ENCODE measurements at places on chromosomes 11 and 22. TPM values are rescaled to one million over a fixed set of nuclear protein-coding genes. Genes with fewer than 3 reads are reported as not detected.
A peak's percentile ranks its signal among the peaks of the same experiment; 100 is the strongest.

DNA sequence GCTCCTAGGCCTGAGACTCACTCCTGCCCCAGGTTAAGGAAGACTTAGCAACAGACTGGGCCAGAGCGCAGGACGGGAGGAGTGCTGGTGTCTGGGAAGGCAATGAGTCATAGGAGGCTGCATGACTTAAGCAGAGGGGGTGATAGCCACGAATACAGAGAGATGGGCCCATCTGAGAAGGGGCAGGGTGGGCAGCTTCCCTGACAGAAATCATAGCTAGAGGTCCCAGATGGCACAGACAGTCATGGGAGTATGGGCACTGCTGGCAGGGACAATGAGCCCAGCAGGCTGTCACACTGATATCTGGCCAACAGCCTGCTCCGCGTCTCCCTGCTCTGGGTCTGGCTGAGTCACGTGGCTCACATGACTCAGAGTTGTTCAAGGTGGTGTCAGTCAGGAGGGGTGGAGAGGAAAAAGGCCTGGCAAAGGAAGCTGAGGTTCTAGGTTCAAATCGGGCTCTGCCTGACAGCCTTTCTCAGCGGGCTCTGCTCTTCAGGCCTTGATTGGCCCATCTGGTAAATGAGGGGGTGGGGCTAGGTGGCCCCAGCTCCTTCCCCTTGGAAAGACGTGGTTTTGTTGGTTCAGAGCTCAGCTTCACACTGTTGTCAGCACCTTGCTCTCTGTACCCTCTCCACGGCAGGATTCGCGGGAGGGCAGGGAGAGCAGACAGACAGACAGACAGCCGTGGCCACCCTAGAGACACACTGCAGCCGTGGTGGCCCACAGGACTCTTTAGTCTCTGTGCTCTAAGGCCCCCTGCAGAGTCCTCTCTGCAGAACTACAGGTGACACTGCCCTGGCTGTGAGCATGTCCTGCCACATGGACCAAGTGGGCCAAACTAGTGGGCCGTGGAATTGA, 47.8 kb downstream of the DBX1 start:
- peak; percentile 89 for DNase-seq

DNA sequence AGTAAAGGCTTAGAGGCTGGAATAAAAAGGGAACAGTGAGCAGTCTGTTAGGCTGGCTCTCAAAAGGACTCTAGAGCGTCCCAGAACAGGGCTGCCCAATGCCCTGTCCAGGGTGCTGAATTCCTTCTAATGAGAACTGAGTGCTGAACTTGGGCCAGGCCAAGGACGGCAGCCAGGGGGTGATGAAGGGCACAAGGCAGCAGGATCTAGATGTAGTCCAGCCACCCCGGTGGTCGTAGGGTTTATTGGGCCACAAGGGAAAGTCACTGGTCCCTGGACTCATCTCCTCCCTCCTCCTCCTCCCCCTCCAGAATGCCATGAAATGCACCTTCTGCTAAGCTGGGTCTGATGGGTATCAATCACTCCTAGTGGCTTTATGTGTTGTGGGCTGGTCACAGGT, 19.2 kb downstream of the NPTXR start:
- peak; percentile 73 for DNase-seq

GRCh38 chr22:50720301-50721256, 17.4 kb upstream of the ACR start:
- DNase-seq: no peak

DNA sequence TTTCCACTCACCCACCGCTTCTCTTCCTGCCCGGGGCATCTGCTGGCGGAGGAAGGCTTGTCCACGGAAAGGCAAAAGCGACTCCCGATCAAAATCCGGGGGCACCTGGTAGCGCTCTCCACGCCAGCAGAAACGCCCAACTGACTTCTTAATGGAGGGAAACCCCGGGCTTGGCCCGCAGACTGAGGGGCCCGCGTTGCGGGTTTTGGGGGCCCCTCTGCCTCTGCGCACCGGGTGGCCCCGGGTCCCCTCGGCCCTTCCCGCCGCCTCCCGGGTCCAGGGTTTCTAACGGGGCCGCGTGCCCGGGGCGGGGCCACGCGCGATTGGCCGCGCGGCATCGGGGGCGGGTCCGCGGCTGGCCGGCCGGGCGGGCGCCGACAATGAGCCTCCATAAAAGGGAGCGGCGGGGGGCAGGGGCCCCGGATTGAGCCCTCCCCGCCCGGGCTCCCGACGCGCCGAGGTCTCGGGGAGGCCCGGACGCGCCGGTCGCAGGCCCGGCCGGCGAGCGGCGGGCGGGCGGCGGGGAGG, at the start of gene SPINDOC:
SPINDOC (plus strand) TSS at position 422 of the 528 bp plus-strand sequence. CDS start 231 bp downstream, outside the sequence.
- peak; percentile 63 for DNase-seq

DNA sequence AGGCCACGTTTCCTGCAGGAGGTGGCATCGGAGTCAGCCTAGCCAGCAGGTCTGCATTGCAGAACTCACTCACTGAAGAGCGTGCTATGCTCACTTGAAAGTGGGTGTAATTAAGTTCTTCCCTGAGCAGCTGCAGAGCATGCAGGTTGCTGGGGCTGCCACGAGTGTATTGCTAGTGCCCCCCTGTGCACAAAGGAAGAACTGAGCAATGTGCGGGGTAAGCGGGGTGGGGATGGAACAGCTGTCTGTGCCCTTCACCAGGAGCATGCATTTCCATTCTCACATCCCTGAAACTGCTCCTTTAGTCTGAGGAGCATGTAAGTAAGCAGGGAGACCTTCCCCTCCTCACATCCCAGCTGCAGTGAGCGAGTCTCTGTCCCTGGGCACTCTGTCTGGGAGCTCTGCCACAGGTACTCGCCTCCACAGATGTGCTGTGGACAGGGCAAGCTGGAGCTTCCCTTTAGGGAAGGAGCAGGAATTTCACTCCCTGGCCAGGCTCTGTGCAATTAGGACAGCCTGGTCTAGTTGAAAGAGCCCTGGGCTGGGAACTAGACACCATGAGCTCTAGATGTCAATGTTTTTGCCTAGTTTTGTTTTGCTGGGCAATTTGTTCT, 1031.8 kb downstream of the NTM start:
- peak; percentile 76 for DNase-seq

GRCh38 chr22:31439808-31440207, 40.4 kb downstream of the DRG1 start:
- DNase-seq: no peak

GRCh38 chr11:28346721-28347120, 238.5 kb downstream of the METTL15 start:
- peak; percentile 87 for DNase-seq

- DNase-seq: peak; percentile 30
Measured at GRCh38 chr11:33402066-33402465, 144.9 kb downstream of the HIPK3 start.

- DNase-seq: no peak
Measured at GRCh38 chr11:44855493-44855849, 95.2 kb downstream of the TP53I11 start.

DNA sequence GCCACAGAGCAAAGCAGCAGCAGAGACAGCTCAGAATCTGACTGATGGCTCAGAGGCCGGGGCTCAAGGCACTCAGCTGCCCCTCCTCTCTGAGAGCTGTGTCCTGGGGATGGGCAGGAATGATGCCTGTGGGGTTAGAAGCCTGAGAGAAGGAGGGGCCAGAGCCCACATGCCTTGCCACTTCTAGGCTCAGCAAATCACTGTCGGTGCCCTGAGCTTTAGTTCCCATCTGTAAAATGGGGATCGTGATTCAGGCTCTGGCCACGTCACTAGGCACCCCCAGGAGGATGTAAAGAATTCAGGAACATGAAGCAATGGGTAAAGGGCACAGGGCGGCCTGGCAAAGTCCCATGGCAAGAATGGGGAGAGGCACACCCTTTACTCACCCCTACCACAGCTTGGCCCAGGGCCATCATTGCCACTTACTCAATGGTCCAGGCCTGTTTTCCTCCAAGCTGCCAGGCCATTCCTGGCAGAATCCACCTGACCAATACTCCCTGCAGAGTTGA, 3.4 kb upstream of the CDC42EP2 start:
- DNase-seq: peak; percentile 85

DNA sequence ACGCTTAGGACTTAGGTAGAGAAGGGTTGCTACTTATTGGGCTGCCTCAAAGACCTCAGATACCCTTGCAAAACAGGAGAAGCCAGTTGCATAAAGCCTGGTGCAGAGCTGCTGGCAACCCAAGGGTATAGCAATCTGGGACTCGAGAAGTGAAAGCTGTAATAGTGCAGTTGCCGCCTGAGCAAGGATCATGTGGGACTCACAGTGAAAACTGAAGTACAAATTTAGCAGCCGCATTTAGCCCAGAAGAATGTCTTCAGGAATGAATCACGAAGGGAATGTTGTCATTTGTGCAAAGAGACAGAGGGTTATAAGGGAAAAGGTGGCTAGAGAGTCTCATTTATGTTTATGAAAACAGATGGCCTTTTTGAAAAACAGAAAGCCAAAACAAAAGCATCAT, 267.2 kb downstream of the TENM4 start:
- DNase-seq: peak; percentile 3

GRCh38 chr11:123174196-123175183, 20.6 kb downstream of the CLMP start:
- peak; percentile 97 for DNase-seq

CCDC73 gene
- total RNA-seq: not detected

TRABD gene
- total RNA-seq: 31.5 TPM

OR56A1 gene
- not detected for total RNA-seq

MAP6 gene
- total RNA-seq: not detected

Measured in LHCN-M2 (cell line).